ENCODE measurements at places on chromosomes 3 and 15. TPM values are rescaled to one million over a fixed set of nuclear protein-coding genes. Genes with fewer than 3 reads are reported as not detected.

DNA sequence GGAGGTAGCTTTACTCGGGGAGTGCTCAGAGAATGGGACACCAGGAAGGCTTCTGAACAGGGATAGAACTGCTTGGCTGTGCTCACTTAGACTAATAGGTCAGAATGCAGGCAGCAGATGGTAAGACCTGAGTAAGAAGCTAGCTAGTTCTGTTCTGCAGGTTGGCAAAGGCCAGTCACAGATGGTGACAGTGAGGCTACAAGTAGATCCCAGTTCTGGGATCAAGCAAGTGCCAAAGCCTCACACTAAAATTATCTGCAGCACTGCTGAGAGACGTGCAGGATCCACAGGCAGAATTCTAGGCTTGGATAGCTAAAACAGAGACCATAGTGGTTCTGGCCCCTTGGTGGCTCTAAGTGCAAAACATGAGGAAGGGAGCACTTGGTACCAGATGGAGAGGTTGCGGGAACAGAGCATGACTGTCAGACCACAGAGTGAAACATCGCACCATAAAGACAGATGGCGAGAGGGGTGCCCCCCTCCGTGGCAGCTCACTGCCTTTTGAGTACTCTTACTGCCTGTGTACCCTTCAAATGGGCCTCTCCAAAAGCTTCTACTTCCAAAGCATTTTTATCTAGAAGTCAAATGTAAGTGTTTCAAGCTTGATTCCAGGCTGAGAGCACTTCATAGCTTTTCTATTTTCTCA, 3.6 kb upstream of the GLCE start:
- no peak overlapping the region for H3K4me3 ChIP-seq
- no peak overlapping the region for H3K27ac ChIP-seq
- H3K27me3 ChIP-seq, result no peaks in the 10 kb centered on the region
- H3K36me3 ChIP-seq, result no peaks in the 10 kb centered on the region
- no peak for DNase-seq
- H3K4me1 ChIP-seq, result peaks cover 15% of the 10 kb centered on the region

GRCh38 chr3:42934910-42935309, 29.0 kb downstream of the ZNF662 start:
- peaks cover 15% of the 10 kb centered on the region for H3K4me1 ChIP-seq
- no peak for DNase-seq
- no peaks in the 10 kb centered on the region for H3K27me3 ChIP-seq
- no peak overlapping the region for H3K4me3 ChIP-seq
- H3K36me3 ChIP-seq, result no peaks in the 10 kb centered on the region

GRCh38 chr3:128490915-128491690, 1.9 kb downstream of the GATA2 start:
- H3K4me3 ChIP-seq, result no peak overlapping the region
- no peak for DNase-seq
- peaks cover 67% of the 10 kb centered on the region for H3K4me1 ChIP-seq
- no peaks in the 10 kb centered on the region for H3K36me3 ChIP-seq
- peaks cover 11% of the 10 kb centered on the region for H3K27me3 ChIP-seq

GRCh38 chr3:50971487-50971924, 296.8 kb downstream of the DOCK3 start:
- peaks cover 2% of the 10 kb centered on the region for H3K27me3 ChIP-seq
- no peaks in the 10 kb centered on the region for H3K36me3 ChIP-seq
- no peak overlapping the region for H3K4me3 ChIP-seq

DNA sequence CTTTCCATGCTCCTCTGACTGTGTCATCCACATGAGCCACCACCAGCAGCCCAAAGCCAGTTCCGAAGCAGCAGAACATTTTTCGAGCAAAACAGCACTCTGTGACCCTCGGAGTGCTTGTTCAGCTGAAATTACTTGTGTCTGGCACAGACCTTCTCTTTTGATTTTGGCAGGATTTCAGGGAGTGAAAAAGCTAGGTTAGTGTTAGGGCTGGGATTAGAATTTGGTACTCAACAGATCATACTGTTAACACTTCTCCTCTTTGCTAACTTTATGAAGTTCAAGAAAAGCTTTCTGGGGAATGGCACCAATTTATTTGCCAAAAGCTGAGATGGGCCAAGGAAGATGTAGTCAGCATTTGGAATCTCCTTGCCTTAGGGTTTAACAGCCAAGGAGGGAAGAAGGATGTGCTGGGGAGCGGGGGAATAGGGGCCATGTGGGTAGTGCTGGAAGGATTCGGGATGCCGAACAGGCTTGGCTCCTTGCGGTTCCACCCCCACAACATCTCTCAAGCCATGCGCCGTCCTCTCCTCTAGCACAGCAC, 55.1 kb upstream of the TRA2B start:
- no peaks in the 10 kb centered on the region for H3K27me3 ChIP-seq
- DNase-seq, result no peak
- H3K36me3 ChIP-seq, result no peaks in the 10 kb centered on the region
- no peak overlapping the region for H3K4me3 ChIP-seq

Gene PLSCR5
- not detected for polyA plus RNA-seq

Gene TICRR
- 0.20 TPM for polyA plus RNA-seq

Gene BFSP2
- polyA plus RNA-seq, result 19.3 TPM

Gene IL1RAP
- 7.4 TPM for polyA plus RNA-seq

Gene ZNF80
- polyA plus RNA-seq, result 5.1 TPM

Gene ATP10A
- 5.6 TPM for polyA plus RNA-seq

Gene ADGRG7
- not detected for polyA plus RNA-seq

Gene KCNMB3
- polyA plus RNA-seq, result 0.22 TPM

Gene MAPKAPK3
- polyA plus RNA-seq, result 50.2 TPM

Measured in CD4-positive, CD25-positive, alpha-beta regulatory T cell (primary cell).